Activated CD8-positive, alpha-beta T cell treated with anti-CD3 and anti-CD28 coated beads for 36 hours (primary cell): ENCODE measurements at places on chromosomes 11 and 22.

DNA sequence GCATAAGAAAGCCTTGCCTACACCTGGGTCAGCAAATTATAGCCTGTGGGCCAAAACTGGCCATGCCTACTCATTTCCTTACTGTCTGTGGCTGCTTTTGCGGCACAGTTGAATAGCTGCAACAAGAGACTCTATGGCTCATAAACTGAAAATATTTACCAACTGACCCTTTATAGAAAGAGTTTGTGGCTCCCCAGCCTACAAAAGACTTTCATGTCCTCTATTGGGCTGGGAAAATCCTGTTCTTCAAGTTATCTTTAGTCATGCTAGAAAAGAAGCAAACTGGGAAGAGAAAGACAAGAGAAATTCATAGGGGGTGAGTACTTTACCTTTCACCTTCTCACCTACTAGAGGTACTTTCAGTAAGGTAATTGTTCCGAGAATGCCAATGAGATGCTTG lies 175.1 kb downstream of the SWAP70 start:
- no peak for DNase-seq

DNA sequence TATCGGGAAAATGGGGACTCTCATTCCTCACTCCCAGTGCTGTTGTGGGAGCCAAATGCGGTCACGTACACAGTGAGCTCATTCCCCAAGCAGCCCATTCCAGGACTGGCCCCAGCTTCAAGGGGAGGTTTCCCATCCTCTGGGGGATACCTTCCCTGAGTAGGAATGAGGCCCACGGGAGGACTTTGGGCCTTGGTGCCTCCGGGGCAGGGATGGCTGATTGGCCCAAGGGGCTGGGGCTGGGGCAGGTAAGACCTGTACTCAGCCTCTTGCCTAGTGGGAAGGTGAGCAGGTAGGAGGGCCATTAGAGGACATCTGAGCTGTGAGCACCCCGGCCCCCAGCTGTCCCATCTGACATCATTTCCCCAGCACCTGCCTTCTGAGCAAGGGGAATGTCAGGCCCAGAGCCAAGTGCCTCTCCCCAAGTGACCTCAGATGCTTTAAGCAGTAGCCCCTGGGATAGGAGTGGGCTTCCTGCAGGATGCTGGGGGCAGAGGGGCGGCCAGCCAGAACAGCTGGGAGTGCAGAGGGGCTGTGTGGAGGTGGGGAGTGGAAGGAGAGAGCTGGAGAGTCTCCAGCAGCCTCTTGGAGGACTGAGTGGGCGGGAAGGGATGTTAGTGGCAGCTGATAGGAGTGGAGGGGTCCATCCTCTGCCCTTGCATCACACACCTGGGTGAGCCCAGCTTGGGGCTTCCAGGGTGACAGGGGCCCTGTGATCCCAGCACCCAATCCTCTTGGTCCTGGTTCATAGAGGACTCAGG lies 58.4 kb downstream of the CD82 start:
- no peak for DNase-seq

DNA sequence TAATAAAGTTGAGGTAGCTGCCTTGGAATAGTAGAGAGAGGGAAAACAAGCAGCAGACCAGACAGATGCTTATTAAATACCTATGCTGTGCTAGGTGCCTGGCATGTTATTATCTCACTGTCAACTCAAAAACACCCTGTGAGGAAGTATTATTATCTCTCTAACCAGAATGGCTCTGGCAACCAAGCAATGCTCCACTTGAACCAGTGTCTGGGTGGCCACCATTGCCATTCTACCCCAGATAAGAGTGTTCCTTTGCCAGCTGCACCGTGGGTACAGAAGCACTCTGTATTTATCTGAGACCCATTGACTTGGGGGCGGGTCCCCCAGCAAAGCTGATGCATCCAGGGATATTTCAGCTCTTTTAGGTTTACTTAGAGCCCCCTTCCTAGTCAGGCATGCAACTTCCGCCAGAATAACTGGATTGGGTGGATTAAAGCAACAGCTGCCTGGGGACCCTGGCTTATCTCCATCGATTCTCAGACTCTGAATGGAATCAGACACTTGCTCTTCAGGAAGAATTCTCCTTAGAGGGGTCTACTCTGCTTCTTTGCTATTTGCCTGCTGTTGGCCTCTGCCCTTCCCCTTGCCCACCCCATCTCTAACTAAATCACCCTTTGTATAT lies 49.1 kb downstream of the RCN1 start:
- DNase-seq = no peak

- no peak for DNase-seq
Measured at GRCh38 chr22:42280140-42280539, 9.7 kb upstream of the TCF20 start.

DNA sequence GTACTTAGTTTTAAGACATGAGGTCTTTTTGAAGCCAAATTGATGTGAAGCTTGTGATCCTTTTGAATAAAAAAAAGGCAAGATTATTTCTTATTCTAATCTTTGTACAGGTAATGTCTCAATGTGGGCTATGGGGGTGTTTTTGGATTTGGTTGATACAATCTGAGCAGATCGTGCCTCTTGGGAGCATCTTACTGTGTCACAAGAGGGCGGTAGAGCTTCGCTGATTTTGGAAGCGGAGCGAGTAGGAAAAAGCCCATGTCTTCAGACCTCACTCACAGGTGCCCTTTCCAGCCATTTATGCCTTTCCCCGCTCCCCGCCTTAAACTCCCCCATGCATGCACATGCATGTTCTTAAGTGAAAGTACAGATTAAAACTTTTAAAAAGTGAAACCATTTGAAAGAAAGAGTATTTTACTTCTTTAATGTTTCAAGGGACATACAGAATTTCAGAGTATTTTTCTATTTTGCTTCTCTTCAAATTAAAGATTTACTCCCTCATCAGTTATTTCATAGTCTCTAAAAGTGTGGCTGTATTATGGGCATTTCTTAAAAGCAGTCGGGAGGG lies 18.8 kb downstream of the DDX25 start:
- peak; percentile 78 for DNase-seq

GRCh38 chr11:66225066-66225465 lies 43.4 kb upstream of the RAB1B start:
- DNase-seq = no peak

GRCh38 chr22:49858827-49859226 lies 5.2 kb downstream of the ZBED4 start:
- no peak for DNase-seq

GRCh38 chr11:22177186-22177585 lies 15.7 kb upstream of the ANO5 start:
- DNase-seq = no peak

DNA sequence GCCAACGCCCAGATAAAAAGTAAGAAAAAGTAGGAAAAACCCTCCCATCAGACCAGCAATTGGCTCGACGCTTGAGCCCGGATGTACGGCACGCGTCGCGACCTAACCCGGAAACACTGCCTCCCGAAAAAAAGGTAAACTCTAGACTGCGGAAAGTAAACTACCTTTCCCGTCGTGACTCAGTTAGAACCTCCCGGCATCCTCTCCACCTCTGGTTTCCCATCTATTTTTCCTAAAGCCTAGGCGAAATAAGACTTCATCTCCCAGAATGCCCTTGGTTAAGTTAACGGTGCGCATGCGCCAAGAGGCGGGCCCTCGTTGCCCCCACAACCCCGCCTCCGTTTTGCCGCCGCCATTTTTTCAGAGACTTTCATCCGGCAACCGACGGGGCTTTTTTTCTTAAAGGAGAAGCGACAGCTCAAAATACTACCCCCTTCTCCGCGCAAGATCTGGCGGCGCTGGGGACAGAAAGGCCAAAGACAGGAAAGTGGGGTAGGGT lies 678 bp upstream of the ZFP91 start:
- peak; percentile 94 for DNase-seq

GRCh38 chr11:124483422-124483821 lies 37.9 kb upstream of the OR8B8 start:
- DNase-seq = no peak

DNA sequence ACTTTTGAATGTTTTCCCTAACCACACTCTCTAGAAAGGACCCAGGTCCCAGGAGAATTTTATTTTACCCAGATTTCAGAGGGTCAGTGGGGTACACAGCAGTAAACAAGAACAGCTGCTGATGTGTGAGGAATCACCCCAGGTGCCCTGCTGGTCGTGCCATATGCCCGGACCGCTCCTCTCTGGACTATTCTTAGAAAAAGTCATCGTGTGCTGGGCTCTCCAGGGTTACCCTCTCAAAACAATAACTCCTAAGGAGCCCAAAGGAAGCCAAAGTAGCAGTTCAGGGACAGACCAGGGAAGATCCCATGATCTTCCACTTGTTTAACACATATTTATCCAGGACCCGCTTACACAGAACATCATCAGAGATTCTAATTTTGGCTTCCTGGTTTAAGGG lies 29.7 kb downstream of the LRP4 start:
- no peak for DNase-seq

DNA sequence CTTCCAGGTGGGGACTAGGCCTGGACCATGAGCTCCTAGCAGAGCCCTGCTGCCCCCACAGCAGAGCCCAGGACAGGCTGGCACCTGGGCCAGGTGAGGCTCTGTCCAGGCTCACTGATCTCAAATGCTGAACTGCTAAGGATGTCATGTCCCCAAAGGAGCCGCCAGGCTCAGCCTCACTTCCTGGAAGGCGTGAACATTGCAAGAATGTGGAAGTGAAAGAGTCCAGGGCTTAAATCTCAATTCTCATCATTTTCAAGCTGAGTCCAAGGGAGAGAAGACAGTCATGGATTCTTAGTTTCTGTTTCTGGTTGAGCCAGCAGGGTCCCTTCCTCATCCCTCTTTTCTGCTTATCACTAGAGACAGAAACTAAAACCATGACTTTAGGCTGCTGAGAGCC lies 5.0 kb downstream of the ASCL2 start:
- DNase-seq = peak; percentile 49

DNA sequence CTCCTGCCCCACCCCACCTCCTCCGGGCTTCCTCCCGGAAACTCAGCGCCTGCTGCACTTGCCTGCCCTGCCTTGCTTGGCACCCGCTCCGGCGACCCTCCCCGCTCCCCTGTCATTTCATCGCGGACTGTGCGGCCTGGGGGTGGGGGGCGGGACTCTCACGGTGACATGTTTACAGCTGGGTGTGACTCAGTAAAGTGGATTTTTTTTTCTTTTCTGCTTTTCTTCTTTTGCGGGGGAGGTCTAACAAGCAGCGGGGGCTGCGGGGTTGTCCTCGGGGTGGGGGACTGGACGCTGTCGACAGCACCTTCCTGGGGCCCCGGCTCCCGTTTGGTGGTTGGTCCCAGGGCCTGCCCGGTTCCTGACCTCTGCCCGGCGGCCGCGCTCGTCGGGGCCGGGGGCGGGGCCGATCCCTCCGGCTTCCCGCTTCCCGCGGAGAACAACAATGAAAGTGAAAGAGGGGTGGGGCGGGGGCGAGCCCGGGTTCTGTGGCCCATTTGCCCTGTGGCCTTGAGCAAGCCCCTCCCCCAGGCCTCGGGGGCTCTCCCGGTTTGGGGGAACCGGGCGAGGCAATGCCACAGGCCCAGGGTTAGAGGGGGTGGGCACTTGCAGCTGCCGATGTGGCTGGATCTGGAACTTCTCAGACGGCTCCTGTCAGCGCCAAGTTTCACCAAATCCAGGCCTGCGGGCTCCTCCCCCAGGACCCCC lies 975 bp upstream of the MDK start:
- peak; percentile 91 for DNase-seq

- DNase-seq = no peak
Measured at GRCh38 chr11:119552106-119552485, 129.1 kb upstream of the THY1 start.

- DNase-seq = no peak
Measured at GRCh38 chr11:114272311-114272710, 23.9 kb upstream of the NNMT start.

- DNase-seq = no peak
Measured at GRCh38 chr22:48097723-48098122, 1335.3 kb downstream of the TBC1D22A start.

GRCh38 chr11:13169709-13170108 lies 107.9 kb upstream of the BMAL1 start:
- no peak for DNase-seq

GRCh38 chr11:130861902-130862860 lies 54.1 kb downstream of the SNX19 start:
- DNase-seq = peak; percentile 93

DNA sequence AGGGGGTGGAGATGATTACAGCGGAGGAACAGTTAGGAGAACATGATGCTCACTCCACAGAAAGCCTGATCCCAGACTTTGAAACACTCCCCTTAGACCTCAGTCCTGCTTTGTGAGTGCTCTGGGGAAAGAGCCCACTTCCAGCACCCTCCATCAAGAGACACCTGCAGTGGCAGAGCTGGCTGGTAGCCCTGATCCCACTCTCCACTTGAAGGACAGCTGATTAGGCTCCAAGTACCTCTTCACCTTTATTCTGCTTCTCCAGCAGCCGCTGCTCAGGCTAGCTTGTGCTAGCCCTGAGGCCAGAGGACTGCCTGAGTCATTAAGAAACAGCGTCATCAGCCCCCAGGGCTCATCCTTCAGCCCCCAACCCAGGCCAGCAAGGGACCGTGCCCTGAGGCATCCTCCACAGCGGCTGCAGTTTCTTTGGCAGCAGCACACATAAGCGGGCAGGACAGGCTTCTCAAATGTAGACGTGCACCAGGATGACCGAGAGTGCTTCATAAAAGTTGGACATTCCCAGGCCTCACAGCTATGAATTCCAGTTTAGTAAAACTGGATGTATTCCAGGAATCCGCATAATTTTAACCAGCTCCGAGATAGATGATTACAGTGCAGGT lies 146.0 kb upstream of the TBCEL start:
- no peak for DNase-seq

GRCh38 chr11:19220903-19221724 lies 19.3 kb upstream of the CSRP3 start:
- DNase-seq = no peak

DNA sequence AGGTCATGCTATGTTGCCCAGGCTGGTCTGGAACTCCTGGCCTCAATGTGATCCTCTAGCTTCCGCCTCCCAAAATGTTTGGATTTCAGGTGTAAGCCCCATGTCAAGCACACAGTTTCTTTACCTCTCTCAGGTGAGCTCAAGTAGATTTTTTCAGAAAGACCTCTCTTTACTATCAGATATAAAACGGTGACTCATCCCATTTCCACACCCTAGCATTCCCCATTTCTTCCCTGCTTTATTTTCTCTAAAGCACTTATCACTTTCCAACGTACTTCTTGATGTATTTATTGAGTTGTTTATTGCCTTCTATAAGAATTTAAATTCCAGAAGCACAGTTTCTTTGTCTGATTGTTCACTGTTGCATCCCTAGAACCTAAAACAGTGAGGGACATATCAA lies 3.7 kb downstream of the TSG101 start:
- no peak for DNase-seq

DNA sequence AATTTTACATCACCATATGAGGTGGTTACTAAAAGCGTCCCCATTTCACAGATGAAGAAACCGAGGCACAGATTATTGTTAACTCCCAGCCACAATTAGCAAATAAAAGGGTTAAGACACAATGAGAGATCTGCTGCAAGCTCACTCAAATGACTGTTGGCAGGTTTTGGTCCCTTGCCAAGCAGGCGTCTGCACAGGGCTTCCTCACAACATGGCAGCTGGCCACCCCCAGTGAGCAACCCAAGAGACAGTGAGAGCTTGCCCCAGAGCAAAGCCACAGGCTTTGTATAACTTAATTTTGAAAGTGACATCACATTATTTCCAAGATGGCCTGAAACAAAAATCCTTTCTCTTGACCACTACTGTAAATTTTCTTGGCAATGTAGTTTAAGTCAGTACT lies 217.6 kb downstream of the NTM start:
- no peak for DNase-seq
